ENCODE measurements at places on chromosomes 12 and 14.

DNA sequence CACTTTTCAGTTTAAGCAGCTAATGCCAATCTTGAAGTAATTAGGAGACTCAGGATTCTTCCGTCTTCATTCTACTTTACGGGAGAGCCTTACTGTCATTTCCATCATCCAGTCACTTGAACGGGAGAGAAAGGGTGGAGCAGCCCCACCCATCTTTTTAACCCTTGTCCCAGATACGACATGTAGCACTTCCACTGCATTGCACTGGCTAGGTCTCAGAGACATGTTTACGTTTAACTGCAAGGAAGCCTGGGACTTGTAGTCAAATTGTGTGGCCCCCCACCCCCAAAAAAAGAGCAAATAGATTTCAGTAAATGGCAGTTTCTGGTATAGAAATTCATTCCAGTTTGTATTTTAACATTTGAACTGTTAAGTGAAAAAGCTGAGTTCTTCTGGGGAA lies 46.1 kb upstream of the SYT1 start:
- DNase-seq = no peak

DNA sequence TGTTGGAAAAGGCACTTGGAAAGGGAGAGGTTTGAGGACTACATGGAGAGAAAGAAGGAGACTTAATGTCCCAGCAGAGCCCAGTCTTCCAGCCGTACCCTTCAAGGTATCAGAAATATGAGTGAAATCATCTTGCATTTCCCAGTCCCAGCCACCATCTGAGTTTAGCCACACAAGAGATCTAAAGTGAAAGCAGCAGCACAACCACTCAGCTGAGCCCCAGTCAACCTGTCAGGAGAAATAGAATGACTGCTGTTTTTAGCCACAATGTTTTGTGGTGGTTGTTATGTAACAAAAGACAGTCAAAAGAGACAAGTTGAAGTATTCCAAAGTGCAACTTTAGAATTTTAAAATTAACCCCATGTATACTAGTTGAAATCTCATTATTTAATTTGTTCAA lies 28.0 kb downstream of the DERA start:
- no peak for DNase-seq

- DNase-seq = no peak
Measured at GRCh38 chr14:85701763-85702162, 171.8 kb downstream of the FLRT2 start.

- DNase-seq = no peak
Measured at GRCh38 chr12:88298761-88299242, 156.7 kb downstream of the TMTC3 start.

- no peak for DNase-seq
Measured at GRCh38 chr12:109768901-109769670, 55.5 kb downstream of the FAM222A start.

DNA sequence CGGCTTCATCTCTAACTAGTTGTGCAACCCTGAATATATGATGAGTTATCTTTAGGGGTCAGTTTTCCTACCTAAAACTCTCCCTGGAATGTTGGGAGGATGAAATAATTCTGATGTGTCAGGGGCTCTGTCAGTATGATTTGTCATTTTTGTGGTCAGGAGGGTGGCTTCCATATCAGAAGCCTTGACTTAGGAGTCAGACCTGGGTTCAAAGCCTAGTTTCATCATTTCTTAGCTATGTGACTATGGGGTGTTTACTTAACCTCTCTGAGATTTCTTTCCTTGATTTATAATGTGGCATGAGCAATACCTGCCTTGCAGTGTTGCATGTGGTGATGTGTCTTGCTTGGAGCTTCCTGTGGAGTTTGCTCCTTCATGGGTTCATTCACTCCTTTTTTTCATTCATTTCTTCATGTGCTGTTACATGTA lies 146.8 kb downstream of the CHST11 start:
- no peak for DNase-seq

GRCh38 chr14:63392236-63392635 lies 73.5 kb upstream of the GPHB5 start:
- DNase-seq = no peak

GRCh38 chr12:124696693-124697476 lies 129.5 kb upstream of the NCOR2 start:
- DNase-seq = no peak

- no peak for DNase-seq
Measured at GRCh38 chr14:84144166-84144565, 1385.8 kb upstream of the FLRT2 start.

DNA sequence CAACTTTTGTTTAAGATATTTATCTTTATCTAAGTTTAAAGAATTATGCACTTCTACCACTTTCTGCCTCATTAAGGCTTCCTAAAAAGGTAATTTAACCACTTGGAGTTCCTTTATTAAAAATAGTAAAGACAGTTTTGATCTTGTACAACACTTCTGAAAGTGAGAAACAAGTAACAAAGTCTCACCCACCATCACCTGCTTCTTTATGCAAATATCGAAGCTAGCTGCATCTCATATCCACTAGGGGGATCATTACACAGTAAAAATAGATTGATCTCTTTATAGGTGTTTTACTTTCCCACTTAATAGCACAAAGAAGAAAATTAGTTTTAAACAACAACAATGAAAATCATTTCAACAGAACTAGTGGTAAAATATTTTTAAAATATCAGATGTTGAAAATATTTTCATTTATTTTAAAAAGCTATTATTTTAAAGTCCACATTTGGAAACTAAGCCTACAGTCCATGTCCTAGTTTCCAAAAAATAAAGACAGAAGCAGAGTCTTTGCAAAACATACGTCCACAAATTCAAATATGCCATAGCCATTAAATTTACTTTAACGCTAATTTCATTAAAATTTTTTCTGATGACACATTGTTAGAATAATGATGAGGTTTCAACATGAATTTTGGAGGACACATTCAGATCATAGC lies 160.0 kb upstream of the SOX5 start:
- no peak for DNase-seq

GRCh38 chr12:48580831-48581230 lies 11.0 kb upstream of the LALBA start:
- DNase-seq = no peak

GRCh38 chr12:8491646-8492530 lies 21.4 kb upstream of the CLEC4D start:
- no peak for DNase-seq

- no peak for DNase-seq
Measured at GRCh38 chr12:62643486-62643885, 176.9 kb downstream of the MON2 start.

- DNase-seq = no peak
Measured at GRCh38 chr12:17301544-17301943, 695.6 kb upstream of the LMO3 start.

- no peak for DNase-seq
Measured at GRCh38 chr12:107336695-107337094, 243.3 kb upstream of the CRY1 start.

- peak; percentile 39 for DNase-seq
Measured at GRCh38 chr12:48852734-48853688, 1.0 kb upstream of the DDX23 start.

- DNase-seq = no peak
Measured at GRCh38 chr12:128025589-128026245, 241.3 kb upstream of the TMEM132C start.

DNA sequence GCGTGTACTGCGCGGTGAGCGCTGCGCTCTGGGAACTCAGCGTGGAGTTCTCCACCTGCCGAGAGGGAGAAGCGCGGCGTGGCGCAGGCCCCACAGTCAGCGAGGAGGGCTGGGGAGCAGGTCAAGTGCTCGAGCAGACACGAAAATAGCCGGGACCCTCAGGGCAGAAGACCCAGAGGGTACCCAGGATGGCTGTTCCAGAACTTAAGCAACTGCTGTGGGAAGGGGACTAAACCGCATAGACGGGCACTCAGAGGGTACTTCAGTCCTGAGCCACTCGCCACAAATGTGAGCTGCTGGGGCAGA lies 59.4 kb upstream of the GPR68 start:
- no peak for DNase-seq

GRCh38 chr14:99624971-99625370 lies 20.0 kb upstream of the HHIPL1 start:
- DNase-seq = no peak

- no peak for DNase-seq
Measured at GRCh38 chr14:102195446-102195845, 55.7 kb downstream of the WDR20 start.

- DNase-seq = no peak
Measured at GRCh38 chr12:52156757-52157565, 34.9 kb downstream of the KRT80 start.

DNA sequence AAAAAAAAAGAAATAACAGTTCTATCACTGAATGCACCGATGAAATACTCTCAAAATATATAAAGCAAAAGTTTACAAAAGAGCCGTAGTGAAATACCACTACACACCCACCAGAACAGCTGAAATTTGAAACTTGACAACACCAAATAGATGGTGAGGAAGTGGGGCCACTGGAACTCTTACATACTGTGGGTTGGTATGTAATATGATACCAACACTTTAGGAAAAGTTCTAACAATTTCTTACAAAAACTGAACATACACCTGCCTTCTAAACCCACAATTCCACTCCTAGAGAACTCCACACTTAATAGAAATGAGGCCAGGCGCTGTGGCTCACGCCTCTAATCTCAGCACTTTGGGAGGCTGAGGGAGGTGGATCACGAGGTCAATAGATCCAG lies 14.1 kb downstream of the EIF5 start:
- DNase-seq = no peak

DNA sequence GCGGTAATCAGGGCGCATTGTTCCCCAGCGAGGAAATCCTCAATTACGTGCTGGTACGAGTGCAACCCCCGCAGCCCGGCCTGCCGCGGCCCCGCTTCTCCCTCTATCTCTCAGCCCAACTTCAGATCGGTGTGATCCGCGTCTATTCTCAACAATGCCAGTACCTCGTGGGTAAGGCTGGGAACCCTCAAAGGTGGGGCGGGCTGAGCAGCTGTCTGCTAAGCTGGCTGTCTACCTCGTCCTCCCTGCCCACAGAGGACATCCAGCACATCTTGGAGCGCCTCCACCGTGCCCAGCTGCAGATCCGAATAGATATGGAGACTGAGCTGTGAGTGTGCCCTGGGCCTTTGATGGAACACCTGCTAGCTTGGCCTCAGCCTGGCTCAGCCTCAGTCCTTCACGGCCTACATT lies 996 bp downstream of the REC8 start:
- DNase-seq = no peak

- DNase-seq = no peak
Measured at GRCh38 chr12:115305275-115305674, 621.3 kb upstream of the TBX3 start.

GRCh38 chr12:131333136-131333535 lies 377.8 kb upstream of the SFSWAP start:
- no peak for DNase-seq

DNA sequence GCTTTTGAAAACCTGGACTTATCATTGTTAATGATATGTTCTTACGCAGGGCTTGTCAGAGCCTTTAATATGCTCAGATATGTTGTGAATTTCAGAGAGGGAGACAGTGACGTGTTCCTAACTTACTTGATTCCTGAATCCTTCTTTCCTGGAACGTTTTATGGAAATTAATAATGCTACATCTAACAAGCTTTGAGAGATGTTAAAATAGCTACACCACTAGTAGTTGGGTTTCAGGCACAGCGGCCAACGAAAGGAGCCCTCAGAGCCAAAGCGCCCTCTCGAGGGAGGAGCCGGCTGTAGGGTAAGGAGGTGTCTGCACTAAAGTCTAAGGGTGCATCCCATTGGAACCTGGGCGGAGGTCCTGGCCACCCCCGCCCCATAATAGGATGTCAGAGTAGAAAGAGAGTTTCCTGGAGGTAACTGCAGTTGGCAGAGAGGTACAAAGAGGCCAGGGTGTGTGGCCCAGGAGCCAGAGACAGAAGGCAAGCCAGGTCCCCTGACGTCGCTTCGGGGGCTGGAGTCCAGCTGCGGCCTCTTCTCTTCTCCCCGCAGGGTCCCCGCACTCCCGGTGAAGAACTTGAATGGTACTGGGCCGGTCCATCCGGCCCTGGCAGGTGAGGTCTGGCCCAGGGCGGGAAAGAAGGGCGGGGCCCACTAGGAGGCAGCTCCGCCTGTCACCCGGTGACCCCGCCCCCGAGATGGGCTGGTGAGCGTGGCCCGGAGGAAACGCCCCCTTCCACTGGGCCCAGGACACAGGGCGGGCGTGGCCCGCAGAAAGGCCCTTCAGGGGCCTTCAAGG lies 36.3 kb downstream of the DTX1 start:
- DNase-seq = no peak
